Fibroblast of pulmonary artery (primary cell): ENCODE measurements at places on chromosomes 7 and 10.

DNA sequence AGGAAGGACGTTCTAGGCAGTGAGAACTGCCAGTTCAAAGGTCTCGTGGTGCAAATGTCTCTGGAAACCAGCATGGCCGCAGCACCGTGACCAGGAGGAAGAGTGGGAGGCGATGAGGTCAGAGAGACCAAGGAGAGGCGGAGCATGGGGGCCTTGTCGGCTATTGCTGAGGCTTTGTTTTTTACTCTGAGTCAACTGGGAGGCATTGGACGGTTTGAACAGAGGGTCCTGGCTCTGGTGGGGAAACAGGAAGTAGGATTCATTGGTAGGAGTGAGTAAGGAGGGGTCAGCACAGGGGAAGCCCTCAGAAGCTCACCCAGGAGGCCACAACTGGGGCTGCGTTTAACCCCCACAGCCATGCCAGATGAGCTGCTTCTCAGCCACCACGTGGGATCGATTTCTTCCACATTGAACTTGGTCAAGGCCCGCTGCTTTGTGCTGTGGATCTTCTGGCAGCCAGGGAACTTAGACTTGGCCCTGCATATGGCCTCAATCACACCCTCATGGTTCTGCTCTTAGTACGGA is 22.2 kb upstream of the SH2B2 start:
- DNase-seq, result peak; percentile 57

DNA sequence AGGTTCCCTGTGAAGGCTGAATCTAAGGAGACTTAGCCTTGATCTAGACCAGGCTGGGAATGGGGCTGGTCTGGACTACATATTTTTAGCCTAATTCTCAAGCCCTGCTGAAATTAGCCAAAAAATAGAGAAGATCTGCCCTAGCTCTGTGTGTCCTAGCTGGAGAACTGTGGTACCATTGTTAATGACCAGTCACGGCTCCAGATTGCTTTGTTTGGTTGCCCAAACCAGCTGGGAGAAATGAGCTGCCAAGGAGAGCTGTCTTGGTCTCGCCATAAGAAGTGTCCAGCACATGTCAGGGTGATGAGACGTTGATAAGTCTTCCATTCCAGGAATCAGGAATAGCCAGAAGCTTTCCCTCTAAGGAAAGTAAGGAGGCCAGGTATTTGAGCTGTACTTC is 20.7 kb downstream of the GBX1 start:
- no peak for DNase-seq

DNA sequence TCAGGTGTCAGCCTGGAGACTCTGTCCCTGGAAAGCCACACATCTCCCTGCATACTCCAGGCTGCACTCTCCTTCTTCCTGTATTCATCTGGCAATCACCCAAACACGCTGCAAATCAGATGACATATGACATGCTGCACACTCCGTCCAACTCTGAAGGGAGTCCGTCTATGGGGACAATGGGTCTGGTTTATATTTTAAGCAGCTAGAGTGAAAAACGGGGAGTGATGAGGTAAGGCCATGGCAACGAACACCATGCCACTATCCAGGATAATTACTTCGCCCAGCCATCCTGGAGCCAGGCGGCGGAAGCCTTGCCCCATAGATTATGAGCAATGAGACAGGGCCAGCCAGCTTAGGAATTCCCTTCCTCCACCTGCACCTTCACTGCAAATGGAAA is 140.1 kb downstream of the PLXNA4 start:
- no peak for DNase-seq

DNA sequence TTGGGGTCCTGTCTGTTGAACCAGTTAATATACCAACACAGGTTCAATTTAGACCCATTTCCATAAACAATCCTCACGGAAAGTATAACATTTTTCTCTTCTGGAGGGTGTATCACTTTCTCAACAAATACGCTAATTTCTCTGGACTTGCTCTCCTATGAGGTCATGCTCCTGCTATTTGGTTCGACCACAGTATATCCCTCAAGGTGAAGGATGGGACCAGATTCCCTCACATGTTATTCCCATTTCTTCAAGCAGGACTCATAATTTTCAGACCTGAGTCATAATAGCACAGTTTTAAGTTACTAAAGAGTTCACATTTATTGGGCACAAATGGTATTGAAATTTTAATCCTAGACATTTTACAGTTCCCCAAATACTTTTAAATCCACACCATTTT is 57.2 kb downstream of the ADAM12 start:
- no peak for DNase-seq

- peak; percentile 58 for DNase-seq
Measured at GRCh38 chr7:101173752-101174244, 6.3 kb downstream of the NAT16 start.

DNA sequence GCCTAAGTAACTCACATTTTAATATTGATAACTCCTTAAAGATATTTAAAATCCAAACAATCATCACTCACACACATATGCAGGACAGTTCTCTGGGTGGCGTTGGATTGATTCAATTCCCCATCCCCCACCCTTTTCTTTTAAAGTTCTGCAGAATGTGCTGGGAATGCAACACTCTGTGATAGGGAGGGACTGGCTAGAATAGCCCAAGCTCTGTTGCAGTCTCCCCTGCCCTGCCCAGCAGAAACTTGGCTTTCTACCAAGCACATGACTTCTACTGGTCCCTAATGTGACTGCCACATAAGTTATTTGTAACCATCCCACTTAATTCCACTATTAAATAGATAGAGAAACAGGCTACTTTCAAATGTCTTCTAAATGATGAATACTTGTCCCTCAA is 55.2 kb downstream of the TWIST1 start:
- DNase-seq, result no peak

GRCh38 chr7:95730493-95731280 is 41.7 kb upstream of the DYNC1I1 start:
- no peak for DNase-seq

- DNase-seq, result peak; percentile 43
Measured at GRCh38 chr7:28608731-28609130, 196.4 kb downstream of the CREB5 start.

- DNase-seq, result no peak
Measured at GRCh38 chr10:95263864-95264226, 27.0 kb downstream of the PDLIM1 start.
